ENCODE measurements at places on chromosomes 16 and 17. TPM values are rescaled to one million over a fixed set of nuclear protein-coding genes. Genes with fewer than 3 reads are reported as not detected.

NME3 gene
- 71.9 TPM for polyA plus RNA-seq

IRX3 gene
- not detected for polyA plus RNA-seq

CFAP97D1 gene
- polyA plus RNA-seq, result not detected

PPP1R1B gene
- polyA plus RNA-seq, result not detected

COX6A2 gene
- polyA plus RNA-seq, result not detected

FTSJ3 gene
- 22.1 TPM for polyA plus RNA-seq

VAT1L gene
- not detected for polyA plus RNA-seq

KRT28 gene
- not detected for polyA plus RNA-seq

CCL14 gene
- not detected for polyA plus RNA-seq

ABAT gene
- 2.9 TPM for polyA plus RNA-seq

SERPINF2 gene
- polyA plus RNA-seq, result not detected

TXNDC11 gene
- polyA plus RNA-seq, result 36.7 TPM

PPP1R27 gene
- polyA plus RNA-seq, result 0.13 TPM

PAM16 gene
- polyA plus RNA-seq, result 45.8 TPM

PRDM7 gene
- polyA plus RNA-seq, result not detected

EVI2A gene
- polyA plus RNA-seq, result 68.3 TPM

CA5A gene
- not detected for polyA plus RNA-seq

HBA1 gene
- polyA plus RNA-seq, result not detected

SKAP1 gene
- polyA plus RNA-seq, result 254 TPM

CCL2 gene
- not detected for polyA plus RNA-seq

AHSP gene
- polyA plus RNA-seq, result not detected

SCARF1 gene
- polyA plus RNA-seq, result not detected

SRL gene
- polyA plus RNA-seq, result not detected

SPDYE4 gene
- not detected for polyA plus RNA-seq

KRT15 gene
- polyA plus RNA-seq, result not detected

KRT32 gene
- polyA plus RNA-seq, result not detected

AP1G1 gene
- polyA plus RNA-seq, result 6.7 TPM

CDH13 gene
- polyA plus RNA-seq, result not detected

NUBP2 gene
- 96.7 TPM for polyA plus RNA-seq

TMEM256 gene
- 64.9 TPM for polyA plus RNA-seq

PRKCB gene
- polyA plus RNA-seq, result 56.2 TPM

SOST gene
- not detected for polyA plus RNA-seq

MCRIP2 gene
- 35.8 TPM for polyA plus RNA-seq

PRAC1 gene
- not detected for polyA plus RNA-seq

CHTF18 gene
- 4.5 TPM for polyA plus RNA-seq

TMEM114 gene
- polyA plus RNA-seq, result not detected

ADAT1 gene
- 35.6 TPM for polyA plus RNA-seq

KRT23 gene
- polyA plus RNA-seq, result not detected

TTLL6 gene
- not detected for polyA plus RNA-seq

PRAC2 gene
- not detected for polyA plus RNA-seq

RNF112 gene
- polyA plus RNA-seq, result not detected

SLC16A11 gene
- 1.1 TPM for polyA plus RNA-seq

C17orf67 gene
- 1.1 TPM for polyA plus RNA-seq

SLC47A1 gene
- not detected for polyA plus RNA-seq

TBC1D3H gene
- not detected for polyA plus RNA-seq

Measured in naive thymus-derived CD4-positive, alpha-beta T cell (primary cell).